ENCODE measurements at places on chromosomes 3 and 15. TPM values are rescaled to one million over a fixed set of nuclear protein-coding genes. Genes with fewer than 3 reads are reported as not detected.

- DNase-seq, result no peak
Observed at GRCh38 chr3:76664816-76665215, 375.1 kb upstream of the ROBO2 start.

GRCh38 chr15:86432861-86433260 is 353.2 kb downstream of the AGBL1 start:
- DNase-seq, result no peak

Gene CTXN2
- not detected for total RNA-seq

Gene DUOXA1
- 0.36 TPM for total RNA-seq

- peak; percentile 73 for DNase-seq
Observed at GRCh38 chr15:95086531-95087252, 855.3 kb downstream of the MCTP2 start.

- no peak for DNase-seq
Observed at GRCh38 chr3:45868213-45868612, 18.1 kb upstream of the CCR9 start.

Gene ADAMTSL3
- 3.0 TPM for total RNA-seq

- no peak for DNase-seq
Observed at GRCh38 chr3:119571688-119572087, 7.6 kb upstream of the ADPRH start.

- no peak for DNase-seq
Observed at GRCh38 chr3:126714921-126715320, 10.9 kb downstream of the CHCHD6 start.

DNA sequence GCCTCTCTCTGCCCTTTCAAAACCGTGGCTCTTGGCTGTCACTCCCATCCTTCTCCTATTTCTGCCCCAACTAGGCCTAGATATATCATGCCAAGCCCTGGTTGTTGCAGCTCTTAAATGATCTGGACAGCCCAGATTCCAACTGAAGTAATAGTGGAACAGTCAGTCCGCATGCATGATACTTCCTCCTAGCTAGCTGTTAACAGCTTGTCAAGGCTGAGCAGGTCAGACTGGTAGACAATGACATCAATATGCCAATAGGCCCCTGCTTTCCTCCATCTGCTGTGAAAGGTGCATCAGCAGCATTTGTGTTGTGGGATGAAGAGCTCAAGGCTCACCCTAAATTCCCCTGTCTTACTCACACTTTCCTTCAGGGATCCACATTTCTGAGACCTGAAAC is 527.7 kb upstream of the TGFBR2 start:
- no peak for DNase-seq

- no peak for DNase-seq
Observed at GRCh38 chr3:42678447-42678846, 6.9 kb upstream of the KLHL40 start.

Gene DHX36
- 70.4 TPM for total RNA-seq

DNA sequence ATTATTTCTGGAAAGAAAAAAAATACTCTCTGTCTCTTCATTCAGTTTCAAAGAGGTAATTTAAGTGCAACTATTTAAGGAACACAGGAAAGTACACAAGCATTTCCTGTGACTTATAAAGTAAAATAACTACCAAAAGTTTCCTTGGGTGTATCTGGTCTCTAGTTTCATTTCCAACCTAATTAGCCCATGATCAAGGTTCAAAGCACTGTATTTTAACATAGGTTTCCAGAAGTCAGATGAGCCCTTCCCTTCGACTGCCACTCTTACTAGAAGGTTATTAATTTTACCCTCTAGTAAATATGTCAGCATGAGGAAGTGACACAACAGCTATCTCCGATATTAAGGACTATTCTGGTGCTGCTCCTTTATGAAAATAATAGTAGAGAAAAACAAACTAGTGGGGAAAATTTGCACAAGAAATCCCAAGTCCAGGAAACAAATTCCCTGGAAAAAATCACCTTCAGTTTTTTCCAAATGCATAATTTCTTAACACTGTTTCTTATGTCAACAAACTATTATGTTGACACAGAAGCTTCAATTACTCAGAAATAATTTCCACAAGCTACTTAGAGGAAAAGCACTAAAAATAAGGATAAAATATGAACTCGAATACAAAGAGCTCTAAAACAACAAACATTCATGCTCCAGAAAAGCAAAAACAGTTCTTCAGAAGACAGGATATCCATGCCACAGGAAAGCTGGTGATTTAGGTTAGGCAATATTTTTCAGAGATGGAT is 35.3 kb downstream of the CCPG1 start:
- no peak for DNase-seq

DNA sequence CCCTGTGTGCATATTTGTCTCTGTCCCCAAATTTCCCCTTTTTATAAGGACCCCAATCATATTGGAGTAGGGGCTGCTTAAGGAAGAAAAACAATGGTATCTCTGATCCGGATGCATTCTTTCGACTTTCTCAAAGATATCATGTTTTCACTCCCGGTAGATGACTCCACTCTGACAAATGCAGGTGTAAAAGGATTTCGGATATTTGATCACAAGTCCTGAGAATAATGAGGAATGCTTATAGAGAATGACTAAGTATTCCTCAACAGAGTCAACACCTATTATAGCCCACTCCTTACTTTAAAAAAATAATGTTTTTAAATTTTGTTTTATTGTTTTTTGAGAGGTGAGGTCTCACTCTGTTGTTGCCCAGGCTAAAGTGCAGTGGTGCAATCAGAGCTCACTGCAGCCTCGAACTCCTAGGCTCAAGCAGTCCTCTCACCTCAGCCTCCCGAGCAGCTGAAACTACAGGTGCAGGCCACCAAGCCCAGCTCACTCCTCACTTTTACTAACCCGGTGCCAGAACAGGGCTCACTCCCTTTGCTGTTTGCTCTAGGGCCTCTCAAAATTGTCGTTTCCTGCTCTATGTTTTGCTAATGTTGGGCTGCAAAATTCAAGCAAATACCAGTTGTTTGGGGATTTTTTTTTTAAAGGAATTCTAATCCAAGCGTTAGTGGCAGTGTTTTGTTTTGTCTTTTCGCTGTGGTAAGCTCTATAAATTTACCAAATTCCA is 24.6 kb downstream of the COL8A1 start:
- no peak for DNase-seq

DNA sequence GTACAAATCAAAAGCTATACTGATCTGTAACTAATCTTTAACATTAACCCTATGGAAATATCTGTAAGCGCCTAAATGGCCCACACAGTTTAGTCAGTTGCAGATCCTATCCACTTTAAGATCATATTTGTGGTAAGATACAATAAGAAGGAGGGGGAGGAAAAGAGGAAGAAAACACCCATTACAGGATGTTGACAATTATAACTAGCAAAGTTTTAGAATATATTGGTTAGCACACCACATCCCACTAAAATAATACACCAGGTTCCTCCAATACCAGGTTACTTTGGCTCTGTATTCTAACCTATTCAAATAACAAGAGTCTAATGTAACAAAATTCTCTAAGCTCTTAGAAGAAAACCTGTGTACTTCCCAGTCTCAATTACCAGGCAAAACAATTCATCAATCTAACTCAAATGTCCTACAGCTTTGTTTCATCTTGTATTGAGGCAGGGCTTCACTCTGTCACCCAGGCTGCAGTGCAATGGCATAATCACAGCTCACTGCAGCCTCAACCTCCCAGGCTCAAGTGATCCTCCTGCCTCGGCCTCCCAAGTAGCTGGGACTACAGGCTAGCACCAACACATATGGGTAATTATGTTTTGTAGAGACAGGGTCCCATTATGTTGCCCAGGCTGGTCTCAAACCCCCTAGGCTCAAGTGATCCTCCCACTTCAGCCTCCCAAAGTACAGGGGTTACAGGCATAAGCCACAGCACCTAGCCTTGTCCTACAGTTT is 4.2 kb downstream of the SLC4A7 start:
- no peak for DNase-seq

All from astrocyte (in vitro differentiated cells and primary cell).